EL (cell line): ENCODE measurements at places on chromosomes 7 and 10.

GRCh38 chr7:35596061-35596460, 98.9 kb downstream of the HERPUD2 start:
- DNase-seq, result peak; percentile 60

- no peak for DNase-seq
These were observed 158.9 kb upstream of the FERD3L start for GRCh38 chr7:19304086-19304485.

DNA sequence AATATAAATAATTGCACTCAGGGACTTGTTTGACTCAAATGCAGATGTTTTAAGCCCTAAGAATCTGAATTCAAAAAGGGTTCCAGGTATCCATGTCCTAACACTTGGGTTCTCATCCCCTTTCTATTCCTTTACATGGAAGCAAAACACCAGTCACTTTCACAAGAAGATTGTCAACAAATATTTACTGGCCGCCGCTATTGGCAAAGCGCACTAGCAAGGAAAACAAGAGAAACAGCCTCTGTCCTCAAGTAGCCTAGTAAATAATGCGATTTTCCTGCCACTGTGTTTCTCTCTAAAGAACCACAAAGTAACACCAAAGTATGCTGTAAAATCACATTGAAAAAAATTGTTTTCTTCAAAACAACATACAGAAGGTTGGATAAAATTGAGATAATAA, 66.7 kb upstream of the EZH2 start:
- no peak for DNase-seq

GRCh38 chr7:14219125-14219524, 229.7 kb upstream of the ETV1 start:
- DNase-seq, result no peak

- no peak for DNase-seq
These were observed 1.3 kb upstream of the PTPRN2 start for GRCh38 chr7:158588878-158589442.

DNA sequence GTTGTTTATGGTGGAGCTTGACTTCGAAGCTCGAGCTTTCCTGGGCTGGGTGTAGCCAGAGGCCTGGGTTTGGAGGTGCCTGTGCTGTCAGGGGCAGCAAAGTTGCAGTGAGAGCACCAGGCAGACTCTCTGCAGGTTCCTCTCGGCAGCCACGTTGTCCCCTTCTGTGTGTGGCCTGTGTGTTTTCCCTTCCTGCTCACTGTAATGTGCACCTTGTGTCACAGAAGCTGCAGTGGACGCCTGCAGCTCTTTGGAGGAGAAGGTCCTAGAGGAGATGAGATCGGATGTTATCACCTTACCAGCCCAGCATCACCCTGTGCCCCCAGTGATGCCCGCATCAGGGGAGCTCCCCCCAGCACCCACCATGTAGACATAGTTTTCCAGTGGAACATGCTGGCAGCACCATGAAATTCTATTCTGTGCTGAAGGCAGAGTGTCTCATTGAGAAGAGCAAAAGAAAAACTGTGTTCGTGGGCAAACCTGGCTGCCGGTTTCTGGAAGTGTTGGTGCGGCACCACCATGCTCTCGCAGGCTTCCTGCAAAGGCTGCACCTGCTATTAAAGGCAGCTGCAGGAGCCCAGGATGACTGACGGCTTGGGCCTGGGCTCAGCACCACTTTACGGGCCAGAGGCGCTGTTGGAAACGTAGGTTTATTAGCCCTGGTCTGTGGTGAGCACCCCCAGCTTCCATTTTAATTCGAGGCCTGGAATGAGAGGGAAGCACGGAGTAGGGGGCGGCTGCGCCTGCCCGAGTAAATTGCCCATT, 609.8 kb upstream of the FOXK1 start:
- no peak for DNase-seq

- DNase-seq, result no peak
These were observed at the start of gene GOLGA7B for GRCh38 chr10:97849687-97850402. TSS of gene GOLGA7B (plus strand) at chr10:97849843. CDS start at chr10:97850304, 461 bp downstream.

GRCh38 chr10:7506571-7506970, 95.7 kb upstream of the SFMBT2 start:
- DNase-seq, result no peak

GRCh38 chr7:15464667-15465121, 97.1 kb downstream of the AGMO start:
- DNase-seq, result no peak

DNA sequence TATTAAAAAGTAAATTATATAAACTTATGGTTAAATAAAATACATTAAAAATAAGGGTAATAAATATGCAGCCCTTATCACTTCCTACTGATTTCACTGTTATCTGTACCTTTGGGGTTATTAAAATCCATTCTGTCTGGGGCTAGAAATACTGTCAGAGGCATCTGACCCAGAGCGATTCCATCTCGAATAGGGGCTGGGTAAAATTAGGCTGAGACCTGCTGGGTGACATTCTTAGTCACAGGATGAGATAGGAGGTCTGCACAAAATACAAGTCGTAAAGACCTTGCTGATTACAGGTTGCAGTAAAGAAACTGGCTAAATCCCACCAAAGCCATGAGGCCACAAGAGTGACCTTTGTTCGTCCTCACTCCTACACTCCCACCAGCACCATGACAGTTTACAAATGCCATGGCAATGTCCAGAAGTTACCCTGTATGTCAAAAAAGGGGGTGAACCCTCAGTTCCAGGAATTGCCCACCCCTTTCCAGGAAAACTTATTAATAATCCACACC, 77.6 kb downstream of the COBL start:
- DNase-seq, result no peak

GRCh38 chr7:90213521-90213920, 2.0 kb downstream of the STEAP2 start:
- no peak for DNase-seq

DNA sequence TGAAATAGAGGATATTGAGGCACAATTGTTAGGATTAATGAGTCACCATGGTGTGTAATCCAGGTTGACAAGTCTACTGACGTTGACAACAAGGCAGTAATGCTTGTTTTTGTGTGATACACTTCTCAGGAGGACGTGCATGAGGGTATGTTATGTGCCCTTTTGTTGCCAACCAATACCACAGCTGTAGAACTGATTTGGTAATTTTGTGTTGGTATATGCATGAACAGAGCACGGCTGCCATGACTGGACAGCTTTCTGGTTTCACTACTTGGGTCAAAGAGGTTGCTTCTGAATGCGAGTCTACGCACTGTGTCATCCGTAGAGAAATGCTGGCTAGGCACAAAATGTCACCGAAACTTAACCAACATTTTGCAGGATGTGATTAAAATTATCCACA, 32.9 kb downstream of the PHTF2 start:
- DNase-seq, result no peak

- DNase-seq, result no peak
These were observed 256.9 kb downstream of the ABCA13 start for GRCh38 chr7:48428091-48428684.

GRCh38 chr10:127715782-127716378, 21.1 kb upstream of the FOXI2 start:
- DNase-seq, result peak; percentile 8

- DNase-seq, result no peak
These were observed 15.8 kb upstream of the BPGM start for GRCh38 chr7:134630893-134631292.

- DNase-seq, result no peak
These were observed 12.6 kb downstream of the BAZ1B start for GRCh38 chr7:73509463-73509862.

DNA sequence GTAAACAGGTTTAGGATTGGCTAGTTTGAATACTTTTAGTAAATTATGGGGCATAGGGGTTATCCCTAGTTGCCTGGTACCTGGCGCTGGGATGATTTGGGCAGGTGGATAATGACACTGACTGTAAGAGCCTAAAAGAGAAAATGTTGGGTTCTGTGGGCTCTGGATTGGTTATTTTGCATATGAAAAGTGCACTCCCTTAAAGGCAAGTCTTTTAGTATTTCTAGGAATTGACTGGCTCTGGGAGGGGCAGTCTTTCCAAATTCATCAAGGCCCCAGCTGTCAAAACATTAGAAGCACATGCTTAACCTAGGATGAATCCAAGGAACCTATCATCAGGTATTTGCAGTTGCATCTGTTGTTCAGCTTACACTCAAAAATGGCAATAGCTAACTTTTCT, 454.6 kb upstream of the SORCS1 start:
- DNase-seq, result no peak

GRCh38 chr10:75375838-75376237, 25.7 kb downstream of the ZNF503 start:
- no peak for DNase-seq

DNA sequence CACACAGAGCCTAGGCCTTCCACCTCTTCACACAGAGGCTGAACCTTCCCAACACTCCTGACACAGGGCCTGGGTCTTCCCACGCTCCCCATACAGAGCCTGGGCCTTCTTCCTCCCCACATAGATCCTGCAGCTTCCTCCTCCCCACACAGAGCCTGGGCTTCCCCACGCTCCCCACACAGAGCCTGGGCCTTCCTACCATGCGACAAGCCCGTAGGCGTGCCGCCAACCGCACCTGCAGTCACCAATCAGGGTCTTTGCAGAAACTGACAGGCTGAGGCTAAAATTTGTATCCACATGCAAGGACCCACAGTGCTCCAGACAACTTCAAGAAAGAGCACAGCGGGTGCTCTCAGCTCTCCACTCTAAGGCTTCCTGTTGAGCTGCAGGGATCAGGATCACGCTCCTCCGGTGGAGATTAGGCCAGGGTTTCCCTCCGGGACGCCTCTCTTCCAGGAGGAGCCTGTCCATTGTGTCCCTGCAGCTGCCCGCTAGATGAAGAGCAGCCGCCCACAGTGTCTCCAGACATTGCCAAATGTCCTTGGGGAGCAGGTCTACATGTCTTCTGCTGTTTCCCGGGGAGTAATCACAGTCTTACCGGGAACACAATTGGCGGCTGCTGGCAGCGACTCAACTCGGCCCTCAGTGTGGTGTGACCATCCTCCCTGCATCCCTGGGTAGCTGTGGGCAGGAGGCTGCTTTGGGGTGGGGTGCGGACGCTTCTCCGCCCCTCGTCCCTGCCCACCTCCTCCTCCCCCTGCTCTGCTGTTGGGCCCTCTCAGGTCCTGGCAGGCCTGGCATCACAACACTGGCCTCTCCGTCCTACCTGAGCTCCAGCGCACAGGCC, 9.7 kb downstream of the CFAP46 start:
- DNase-seq, result no peak

DNA sequence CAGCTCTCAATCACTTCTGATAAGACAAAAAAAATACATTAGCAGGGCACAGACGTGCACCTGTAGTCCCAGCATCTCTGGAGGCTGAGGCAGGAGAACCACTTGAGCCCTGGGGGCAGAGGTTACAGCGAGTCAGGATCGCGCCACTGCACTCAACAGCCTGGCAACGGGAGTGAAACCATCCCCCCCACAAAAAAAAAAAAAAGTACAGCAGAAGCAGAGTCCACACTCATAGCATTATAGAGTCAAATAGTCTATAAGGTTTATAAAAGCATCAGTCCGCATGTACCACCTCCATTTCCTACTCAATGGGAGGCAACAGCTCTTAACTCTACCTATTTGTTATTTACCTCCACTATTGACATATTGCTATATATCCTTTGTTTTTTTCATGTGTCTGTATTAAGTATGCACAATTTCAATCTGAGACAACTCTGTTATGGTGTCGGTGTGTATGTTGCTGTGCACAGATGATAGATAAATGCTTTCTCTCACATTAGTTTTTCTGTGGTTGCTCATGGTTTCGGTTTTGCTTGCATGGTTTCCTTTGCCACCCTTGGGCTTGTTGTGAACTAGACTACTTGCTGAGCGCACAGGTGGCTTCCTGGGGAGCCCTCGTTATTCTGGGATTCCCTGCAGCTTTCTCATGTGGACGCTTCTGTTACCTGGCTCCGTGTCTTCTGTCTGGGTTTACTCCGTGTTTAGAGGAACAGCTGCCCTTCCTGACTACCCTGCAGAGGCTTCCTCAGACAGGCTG, 40.4 kb downstream of the PROSER2 start:
- DNase-seq, result no peak

DNA sequence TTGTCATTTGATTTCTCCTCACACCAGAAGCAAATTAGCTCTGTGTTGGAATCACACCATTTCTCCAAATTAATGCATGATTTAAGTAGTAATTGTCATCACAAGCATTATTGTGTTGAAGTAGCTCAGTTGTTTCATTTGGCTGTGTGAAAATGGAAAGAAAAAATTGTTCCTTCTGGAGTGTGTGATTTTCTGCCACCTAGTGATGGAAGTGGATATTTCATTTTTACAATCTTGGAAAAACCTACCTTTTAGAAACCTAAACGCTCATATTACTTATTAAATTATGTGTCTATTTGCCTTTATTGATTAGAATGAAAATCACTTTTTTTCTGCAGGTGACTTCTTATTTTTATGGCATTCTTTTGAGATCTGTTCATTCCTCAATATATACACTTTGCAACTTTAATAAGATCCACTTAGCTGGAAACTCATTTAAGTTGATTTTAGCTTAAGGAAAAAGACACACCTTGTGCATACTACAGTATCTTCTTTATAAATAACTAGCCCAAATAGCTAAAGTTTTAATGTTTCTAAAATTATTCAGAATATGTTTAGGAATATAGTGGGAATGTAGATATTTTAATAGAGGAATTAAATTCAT, 50.0 kb downstream of the SRI start:
- peak; percentile 3 for DNase-seq

DNA sequence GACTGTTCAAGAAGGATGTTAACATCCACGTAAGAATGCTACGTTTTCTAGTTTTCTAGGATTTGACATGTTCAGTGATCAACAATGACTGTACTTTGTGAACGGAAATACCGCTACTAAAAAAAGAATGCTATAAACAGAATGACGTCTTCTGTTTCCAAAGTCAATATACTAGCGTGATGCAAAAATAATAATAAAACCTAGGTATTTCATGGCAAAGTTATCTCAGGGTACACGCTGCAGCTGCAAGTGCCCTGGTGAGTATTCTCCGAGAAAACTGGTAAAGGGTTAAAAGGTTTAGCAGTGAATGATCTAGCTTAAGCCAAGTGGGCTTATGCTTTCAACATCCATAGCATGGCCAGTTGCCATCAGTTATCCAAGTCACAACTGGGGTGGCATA, 653.3 kb upstream of the PFKP start:
- DNase-seq, result no peak

DNA sequence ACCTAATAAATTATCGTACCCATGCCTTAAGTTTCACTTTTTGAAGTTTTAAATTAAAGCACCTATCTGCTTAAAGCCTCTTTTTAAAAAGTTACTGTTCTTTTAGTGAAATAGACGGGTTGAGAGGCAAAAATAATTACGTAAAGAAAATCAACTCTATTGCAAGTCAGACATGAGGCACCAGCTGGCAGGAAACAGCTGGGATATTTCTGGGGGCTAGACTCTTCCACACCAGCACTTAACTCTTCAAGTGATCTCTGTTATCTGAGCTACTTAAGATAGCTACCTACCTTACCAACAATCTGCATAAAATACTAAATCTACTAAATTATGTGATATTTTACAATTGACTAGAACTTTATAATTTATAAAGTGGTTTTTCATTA, 35.8 kb downstream of the GBF1 start:
- no peak for DNase-seq

GRCh38 chr10:3077940-3078630, 10.7 kb downstream of the PFKP start:
- no peak for DNase-seq

DNA sequence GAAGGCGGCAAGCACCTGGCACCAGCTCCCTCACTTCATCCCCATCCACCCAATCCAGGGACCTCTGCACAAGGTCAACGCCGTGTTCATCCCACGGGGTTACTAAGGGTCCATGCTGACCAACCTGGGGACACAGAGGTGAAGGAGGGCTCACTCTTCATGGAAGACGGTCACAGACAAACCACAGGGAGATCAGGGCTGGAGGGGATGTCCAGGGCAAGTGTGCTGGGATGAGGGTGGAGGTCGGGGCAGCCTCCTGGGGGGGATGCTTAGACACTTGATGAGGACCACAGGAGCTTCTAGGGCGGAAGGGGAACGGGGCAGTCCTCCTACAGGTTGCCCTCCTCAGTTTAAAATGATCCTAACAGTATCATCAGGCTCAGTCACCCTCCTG, 46.7 kb downstream of the FAM53B start:
- no peak for DNase-seq
